ENCODE measurements at places on chromosomes 13 and 19.
A peak's percentile ranks its signal among the peaks of the same experiment; 100 is the strongest.

DNA sequence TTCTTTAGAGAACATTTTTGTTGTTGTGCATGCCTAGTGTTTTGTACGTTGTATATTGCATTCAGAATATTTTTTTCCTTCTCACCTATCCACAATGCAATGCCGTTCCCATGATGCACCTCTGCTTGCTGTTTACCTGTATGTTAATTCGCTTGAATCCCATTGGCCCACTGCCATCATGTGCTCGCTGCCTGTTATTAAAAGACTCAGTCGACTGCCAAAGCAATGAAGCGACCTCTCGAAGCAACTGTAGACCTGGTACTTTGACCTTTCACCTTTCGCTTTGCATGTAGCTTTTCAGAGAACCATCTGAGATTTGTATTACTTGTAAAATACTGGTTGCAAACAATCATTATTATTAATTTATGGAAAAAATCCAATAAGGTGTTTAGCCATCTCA lies 77.4 kb upstream of the RAP2A start:
- no peak for DNase-seq

DNA sequence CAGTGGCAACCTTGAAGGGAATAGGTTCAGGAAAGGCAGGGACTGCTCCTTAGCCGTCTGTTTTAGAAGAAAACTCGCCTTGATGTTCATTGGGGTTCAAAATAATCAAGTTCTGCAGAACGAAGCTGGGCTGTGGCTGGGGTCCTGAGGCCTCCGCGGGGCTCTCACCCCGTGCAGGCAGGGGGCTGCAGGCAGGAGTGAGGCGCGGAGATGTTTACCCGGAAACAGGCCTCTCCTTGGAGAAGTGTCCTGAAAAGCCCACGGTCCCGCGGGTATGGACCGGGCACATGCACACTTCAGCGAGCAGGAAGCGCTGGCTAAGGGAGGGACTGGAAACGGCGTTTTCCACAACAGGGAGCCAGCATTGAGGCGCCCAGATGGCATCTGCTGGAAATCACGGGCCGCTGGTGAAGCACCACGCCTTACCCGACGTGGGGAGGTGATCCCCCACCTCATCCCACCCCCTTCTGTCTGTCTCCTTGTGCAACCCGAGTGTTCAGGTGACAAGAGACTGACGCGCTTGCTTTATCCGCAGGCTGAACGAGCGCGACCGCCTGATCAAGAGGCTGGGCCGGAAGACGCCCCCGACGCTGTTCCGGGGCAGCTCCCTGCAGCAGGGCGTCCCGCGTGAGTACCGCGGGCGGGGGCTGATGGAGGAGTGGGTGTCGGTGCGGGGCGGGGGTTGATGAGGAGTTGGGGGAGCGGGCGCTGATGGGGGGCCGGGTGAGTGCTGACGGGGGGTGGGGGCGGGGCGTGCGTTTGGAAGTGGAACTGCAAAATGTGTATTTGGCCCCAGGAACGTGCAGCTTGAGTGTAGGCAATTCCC lies 39.6 kb downstream of the SHISA2 start:
- peak; percentile 65 for DNase-seq

DNA sequence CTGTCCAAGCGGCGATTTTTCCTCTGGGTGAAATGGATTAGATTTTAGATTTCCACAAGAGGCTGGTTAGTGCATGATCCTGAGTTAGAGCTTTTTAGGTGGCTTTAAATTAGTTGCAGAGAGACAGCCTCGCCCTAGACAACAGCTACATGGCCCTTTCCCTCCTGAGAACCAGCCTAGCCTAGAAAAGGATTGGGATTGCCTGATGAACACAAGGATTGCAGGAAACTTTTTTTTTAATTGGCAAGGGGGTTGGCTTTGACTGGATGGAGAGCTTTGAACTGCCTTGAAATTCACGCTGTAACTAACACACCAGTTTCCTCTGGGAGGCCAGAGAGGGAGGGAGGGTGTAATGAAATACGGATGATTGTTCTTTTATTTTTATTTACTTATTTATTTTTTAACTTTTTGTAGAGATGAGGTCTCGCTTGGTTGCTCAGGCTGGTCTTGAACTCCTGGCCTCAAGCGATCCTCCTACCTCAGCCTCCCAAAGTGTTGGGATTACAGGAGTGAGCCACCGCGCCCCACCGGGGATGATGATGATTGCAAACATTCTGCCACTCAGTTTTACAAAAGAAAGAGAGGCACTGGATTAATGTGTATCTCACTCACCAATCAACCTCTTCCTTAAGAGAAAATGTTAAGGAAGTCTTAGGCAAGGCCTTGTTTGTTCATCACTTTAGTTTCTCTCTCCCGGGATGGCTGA lies 1.9 kb downstream of the LDLR start:
- peak; percentile 55 for DNase-seq

GRCh38 chr19:38650911-38651584 lies 3.6 kb downstream of the ACTN4 start:
- no peak for DNase-seq

GRCh38 chr19:13993590-13994300 lies 12.4 kb downstream of the RFX1 start:
- peak; percentile 23 for DNase-seq

DNA sequence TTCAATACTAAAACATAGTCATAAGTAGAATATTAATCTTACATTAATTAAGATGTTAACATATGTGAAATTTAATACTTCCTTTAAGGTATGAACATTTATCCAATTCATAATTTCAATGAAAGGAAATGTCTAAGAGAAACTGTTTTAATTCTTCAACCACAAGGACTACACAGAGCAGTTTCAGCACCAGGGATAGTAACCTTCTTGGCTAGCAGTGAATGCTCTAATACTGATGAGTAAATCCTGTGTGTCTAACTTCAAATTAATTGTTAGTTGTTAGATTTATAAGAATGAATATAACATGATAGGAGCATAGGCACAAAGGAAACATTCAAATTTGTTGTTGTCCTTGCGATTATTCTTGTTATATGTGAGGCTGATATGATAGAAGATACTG lies 15.6 kb upstream of the NBEA start:
- no peak for DNase-seq

DNA sequence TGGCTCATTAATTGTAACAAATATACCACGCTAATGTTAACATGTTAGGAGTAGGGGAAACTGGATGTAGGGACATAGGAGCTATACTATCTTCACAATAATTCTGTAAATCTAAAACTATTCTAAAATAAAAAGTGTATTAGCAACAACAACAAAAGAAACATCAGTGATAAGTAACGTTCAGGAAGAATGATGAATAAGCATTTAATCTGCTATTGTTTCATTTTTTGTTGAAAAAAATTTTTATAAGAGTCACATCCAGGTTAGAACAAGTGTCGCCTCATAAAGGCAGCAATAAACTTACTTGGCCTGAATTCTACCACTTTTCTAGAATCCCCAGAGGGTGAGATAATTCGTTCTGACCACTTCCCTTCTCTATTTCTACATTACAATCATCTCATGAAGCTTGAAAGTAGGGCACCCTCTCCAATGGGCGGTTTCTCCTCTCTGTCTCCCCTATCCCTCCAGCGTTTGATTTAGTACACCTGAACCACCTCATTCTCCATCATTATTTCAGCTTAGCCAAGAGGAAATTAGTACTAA lies 253.1 kb upstream of the IPO5 start:
- DNase-seq = peak; percentile 0

DNA sequence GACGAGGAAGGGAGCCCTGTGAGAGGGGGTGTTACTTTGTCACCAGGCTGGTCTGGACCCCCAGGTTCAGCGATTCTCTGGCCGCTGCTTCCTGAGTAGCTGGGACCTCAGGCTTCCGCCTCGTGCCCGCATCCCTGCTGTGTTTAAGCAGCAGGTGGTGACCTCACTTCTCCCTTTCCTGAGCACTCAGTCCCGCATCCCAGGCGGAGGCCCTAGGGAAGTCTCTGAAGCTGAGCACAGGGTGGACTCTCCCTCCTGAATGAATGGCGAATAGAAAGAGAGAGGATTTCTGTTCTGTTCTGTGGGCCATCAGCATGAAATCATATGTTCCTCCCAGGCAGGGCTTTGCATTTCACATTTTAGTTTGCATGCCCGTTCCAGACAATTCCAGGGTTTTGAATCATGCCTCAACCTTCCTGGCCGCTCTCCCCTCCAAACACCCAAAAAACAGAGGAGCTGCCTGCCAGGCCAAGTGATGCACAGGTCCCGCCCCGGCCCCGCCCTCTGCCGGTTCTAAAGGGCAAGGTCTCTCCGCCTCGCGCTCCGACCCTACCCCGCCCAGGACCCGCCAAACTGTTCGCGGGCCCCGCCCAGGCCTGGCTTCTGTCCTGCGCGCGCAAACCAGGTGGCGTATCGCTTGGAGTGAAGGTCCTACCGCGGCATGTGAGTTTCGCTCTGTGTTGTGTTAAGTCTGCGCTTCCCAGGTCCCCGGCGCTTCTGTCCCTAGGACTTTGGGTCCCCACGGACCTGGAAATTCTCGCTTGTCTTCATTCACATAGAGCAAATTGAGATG lies 35.1 kb upstream of the ZNF808 start:
- DNase-seq = peak; percentile 4

- peak; percentile 46 for DNase-seq
Measured at GRCh38 chr13:27427641-27428040, 3.2 kb downstream of the GTF3A start.

- no peak for DNase-seq
Measured at GRCh38 chr13:94305033-94305432, 174.4 kb downstream of the DCT start.

GRCh38 chr19:1045247-1045603 lies 5.3 kb downstream of the ABCA7 start:
- peak; percentile 84 for DNase-seq

GRCh38 chr19:13747098-13747453 lies 17.2 kb upstream of the MRI1 start:
- no peak for DNase-seq

DNA sequence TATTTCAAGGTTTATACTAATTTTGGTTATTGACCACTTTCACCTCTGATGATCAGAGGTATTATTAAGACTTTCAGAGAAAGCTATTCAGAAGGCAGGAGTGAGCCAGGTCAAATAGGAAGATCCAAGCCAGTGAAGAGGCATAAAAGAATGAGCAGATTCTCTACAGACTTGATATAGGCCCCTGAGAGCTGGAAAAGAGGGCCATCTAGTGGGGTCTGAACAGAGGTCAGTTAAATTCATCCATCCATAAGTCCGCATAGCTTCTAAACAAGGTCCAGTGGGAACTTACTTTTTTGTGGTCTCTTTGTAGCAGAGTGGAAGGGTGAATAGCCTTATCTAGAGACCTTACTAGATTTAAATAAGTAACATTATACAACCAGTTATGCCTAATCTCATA lies 126.6 kb upstream of the UFM1 start:
- no peak for DNase-seq

DNA sequence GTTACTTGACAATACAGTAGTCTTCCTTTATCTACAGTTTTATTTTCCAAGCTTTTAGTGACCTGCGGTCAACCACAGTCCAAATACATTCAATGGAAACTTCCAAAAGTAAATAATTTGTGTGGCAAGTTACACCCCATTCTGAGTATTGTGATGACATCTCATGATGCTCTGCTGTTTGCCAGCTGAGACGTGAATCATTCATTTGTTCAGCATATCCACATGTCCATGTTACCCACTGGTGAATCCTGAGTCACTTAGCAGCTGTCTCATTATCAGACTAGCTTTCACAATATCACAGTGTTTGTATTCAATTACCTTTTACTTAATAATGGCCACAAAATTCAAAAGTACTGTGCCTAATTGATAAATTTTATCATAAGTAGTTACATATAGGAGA lies 179.8 kb downstream of the PRR20E start:
- no peak for DNase-seq

GRCh38 chr13:27533155-27533643 lies 82.8 kb upstream of the MTIF3 start:
- DNase-seq = peak; percentile 47

- no peak for DNase-seq
Measured at GRCh38 chr19:34260771-34261173, 6.4 kb downstream of the GARRE1 start.

DNA sequence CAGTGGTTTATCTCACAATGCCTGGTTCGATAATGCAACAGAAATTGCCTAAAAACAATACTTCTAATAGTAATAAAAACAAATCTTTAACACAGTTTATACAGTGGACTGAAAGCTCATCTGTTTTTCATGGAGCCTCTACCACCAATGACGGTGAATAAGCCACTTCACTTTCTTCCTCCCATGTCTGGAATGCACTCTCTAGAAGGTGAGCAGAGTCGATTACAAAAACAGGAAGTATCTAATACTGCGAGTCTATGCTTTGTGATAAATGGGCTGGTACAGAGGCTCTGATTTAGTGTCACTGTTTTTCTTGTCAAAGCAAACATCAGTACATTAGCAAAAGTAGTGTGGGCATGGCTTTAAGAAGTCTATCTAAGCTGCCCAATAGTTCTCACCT lies 1348.6 kb upstream of the SLC10A2 start:
- no peak for DNase-seq

GRCh38 chr13:36891752-36892151 lies 28.3 kb downstream of the SMAD9 start:
- no peak for DNase-seq

DNA sequence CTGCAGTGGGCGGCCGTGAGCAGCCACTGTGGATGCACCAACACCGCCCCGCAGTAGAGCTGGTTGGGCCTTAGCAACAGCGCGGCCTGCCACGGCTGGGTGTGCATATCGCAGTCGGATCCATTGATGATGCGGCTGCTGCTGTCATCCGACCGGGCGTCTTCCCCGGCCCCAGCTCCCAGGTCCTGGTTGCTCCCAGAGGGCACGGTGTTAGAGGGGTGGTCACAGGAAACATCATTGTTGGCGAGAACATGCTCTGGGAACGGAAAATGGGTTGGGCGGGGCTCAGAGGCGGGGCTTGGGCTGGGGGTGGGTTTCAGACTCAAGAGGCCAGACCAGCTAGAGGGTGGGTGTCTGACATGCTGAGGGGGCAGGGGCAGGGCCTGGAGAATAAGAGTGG lies 3.0 kb downstream of the KLK5 start:
- no peak for DNase-seq

DNA sequence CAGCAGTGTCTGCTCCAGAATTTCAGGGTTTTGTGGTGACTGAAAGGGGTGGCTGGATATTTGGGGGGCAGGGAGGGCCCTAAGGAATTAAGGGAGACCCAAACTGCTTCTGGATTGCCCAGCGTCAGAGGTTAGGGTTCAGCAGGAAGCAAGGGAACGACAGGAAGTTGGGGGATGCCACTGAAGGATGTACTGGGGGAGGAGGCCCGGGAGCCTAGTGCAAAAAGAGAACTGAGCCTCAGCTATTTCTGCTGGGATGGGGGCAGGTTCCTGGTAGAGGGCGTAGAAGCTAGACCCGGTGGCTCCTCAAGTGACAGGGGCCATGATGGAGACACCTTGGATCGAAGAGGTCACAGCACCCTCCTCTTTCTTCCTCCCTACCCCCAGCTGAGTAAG lies 1.1 kb downstream of the CYP2S1 start:
- no peak for DNase-seq

GRCh38 chr19:1123885-1124677 lies 20.3 kb downstream of the GPX4 start:
- DNase-seq = no peak

- no peak for DNase-seq
Measured at GRCh38 chr19:43595605-43595998, 332 bp downstream of the IRGQ start.

- DNase-seq = no peak
Measured at GRCh38 chr13:89363144-89363543, 1692.0 kb downstream of the SLITRK5 start.

- no peak for DNase-seq
Measured at GRCh38 chr13:44107357-44108121, 227.8 kb downstream of the LACC1 start.

- DNase-seq = no peak
Measured at GRCh38 chr19:16940626-16941025, 51.8 kb downstream of the F2RL3 start.

- peak; percentile 81 for DNase-seq
Measured at GRCh38 chr13:49110122-49110912, 109.8 kb upstream of the MLNR start.

GRCh38 chr19:48244281-48244680 lies 11.4 kb downstream of the CARD8 start:
- peak; percentile 71 for DNase-seq

All from CD4-positive, alpha-beta T cell treated with Interleukin-17A for 1 hour (primary cell).